ENCODE measurements at places on chromosomes 5 and 9.

GRCh38 chr9:129109952-129110739 lies 447 bp downstream of the CRAT start:
- DNase-seq, result no peak

GRCh38 chr9:13088720-13089427 lies 190.6 kb downstream of the MPDZ start:
- DNase-seq, result peak; percentile 23

DNA sequence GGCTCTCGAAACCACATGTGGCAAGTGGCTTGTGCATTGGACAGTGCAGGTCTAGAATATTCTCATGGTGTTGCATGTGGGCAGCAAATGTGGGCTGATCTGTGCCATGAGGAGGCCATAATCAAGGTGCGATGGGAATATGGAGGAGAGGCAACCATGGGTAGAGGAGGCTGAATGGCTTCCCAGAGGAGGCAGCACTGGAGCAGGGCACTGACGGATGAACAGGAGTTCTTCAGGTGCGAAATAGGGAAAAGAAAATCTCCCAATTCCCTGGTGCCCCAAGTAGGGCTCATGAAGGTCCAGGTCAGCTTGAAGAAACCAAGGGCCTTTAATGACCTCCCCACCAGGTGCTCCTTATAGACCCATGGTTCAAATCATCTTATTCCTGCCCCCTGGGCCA lies 126.5 kb downstream of the RXRA start:
- DNase-seq, result no peak

DNA sequence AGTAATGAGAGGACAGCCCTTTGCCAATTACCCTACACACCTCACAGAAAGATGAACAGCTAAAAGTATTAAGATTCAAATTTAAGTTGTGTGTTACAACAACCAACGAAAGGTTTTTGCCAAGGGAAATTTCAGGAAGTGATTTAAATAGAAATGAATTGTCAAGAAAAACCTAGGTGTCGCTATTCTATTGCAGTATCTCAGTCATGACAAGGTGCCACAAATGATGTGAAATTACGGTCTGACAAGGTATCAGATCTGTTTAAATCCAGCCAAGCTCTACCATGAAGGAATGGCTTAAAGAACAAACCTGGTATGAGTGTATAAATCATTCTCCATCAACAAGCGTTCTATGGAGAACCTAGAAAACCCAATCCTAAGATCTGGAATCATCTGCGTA lies 189.7 kb downstream of the ATPSCKMT start:
- DNase-seq, result no peak

DNA sequence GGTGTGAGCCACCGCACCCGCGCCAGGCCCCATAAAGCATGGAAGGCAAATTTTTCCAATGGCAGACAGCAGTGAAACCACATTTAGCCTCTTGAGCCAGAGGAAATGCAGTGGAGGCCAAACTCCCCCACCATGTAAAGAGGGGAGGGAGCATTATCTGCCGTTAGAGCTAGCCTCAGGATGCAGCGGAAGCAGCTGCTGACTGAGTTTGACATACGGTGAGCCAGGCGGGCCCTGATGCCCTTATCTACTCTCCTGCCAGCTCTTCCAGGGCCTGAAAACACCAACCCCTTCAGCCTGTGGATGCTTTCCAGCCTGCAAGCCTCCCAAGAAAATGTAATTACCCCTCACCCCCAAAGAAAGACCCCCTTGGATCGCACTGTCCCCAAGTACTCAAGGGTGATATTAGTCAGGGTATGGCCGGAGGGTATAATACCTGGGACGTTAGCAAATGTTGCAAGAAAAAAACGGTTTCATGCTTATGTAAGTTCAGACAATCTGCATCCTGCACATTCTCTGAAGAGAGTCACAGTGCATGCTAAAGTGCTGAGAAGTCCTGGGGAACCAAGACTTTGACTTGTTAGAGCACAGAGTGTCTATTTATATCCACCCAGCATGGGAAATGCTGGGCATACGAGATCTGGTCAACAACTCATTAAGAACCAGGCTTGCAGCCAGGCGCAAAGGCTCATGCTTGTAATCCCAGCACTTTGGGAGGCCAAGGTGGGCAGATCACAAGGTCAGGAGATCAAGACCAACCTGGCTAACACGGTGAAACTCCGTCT lies 11.3 kb upstream of the GGTA1 start:
- no peak for DNase-seq

Measured in AML-193 (cell line).